ENCODE measurements at places on chromosomes 1 and 21.

- no peak for DNase-seq
Measured at GRCh38 chr1:175602026-175602585, 141.3 kb downstream of the TNR start.

DNA sequence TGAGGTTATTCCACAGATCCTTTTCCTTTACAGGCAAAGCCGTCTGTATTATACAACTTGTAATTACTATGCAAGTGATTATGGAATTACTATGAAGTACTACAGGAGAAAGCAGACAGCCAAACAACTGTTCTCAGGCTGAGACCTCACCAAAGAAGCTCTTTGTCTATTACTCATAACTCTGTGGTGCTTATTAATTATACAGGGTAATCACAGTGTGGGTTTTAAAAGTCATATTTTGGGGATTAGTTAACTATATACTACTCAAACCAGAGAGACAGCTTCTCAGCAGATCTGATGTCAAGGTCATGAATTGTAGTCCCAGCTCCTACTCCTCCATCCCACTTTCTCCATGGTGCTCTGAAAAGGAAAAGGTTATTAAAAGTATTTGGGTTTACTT is 49.6 kb downstream of the CTTNBP2NL start:
- no peak for DNase-seq

DNA sequence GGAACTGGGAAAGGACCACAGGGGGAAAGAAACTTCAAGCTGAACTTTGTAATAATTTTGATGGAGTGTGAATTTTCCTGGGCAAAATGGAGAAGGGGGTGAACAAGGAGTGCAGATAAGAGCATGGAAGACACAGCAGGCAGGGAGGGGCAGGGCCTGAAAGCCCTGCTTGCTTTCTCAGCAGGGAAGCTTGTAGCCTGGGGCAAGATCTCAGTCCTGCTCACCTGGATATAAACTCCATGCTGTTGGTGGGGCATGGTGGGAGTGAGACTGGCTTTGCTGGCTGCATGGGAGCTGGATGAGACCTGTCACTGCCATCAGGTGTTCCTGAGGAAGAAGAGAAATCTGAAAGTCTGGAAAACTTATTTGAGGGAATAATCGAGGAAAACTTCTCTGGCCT is 58.7 kb upstream of the RC3H1 start:
- no peak for DNase-seq

- no peak for DNase-seq
Measured at GRCh38 chr1:58528518-58528917, 18.0 kb downstream of the OMA1 start.

DNA sequence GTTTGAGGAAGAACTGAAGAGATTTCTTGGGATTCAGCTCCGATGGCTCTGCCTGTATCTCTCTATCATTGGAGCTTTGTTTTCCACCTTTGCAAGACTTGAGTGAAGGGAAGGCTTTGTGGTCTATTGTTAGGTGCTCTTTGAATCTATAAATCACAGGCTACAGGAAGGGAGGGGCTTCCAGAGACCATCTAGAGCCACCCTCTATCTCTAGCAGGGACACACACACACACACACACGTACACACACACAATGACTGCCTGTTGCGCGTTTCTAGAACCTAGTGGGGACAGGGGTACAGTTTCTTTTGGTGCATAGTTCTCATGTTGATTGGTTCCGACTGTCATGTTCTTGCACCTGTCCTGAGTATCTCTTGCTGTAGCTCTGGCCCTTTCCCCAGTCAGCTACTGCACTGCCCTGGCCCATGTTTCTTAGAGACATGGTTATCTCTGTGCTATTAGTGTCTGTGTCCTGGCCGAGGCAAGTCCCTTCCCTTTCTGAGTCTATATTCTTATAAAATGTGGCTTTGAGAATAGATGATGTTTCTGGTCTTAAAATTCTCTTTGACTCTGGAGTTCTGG is 60.7 kb downstream of the MAN1C1 start:
- no peak for DNase-seq

DNA sequence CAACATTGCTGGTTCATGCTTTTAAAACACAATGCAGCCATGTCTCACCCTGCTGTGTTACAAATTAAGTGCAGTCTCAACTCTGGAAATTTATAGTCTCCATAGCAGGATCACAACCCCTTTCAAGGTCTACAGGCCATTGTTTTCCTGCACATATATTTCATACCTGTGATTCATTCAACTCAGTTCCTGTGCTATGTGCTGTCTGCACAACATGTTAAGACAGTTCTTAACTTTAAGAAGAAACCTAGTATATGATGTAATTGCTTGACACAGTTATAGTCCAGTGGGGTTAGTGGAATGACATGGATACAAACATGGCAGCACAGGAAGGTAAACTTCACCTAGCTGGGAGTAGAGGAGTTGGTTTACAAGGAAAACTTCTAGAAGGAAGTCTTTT is 106.4 kb downstream of the IFI44 start:
- DNase-seq, result no peak

- no peak for DNase-seq
Measured at GRCh38 chr1:232557502-232558191, 72.3 kb downstream of the SIPA1L2 start.

DNA sequence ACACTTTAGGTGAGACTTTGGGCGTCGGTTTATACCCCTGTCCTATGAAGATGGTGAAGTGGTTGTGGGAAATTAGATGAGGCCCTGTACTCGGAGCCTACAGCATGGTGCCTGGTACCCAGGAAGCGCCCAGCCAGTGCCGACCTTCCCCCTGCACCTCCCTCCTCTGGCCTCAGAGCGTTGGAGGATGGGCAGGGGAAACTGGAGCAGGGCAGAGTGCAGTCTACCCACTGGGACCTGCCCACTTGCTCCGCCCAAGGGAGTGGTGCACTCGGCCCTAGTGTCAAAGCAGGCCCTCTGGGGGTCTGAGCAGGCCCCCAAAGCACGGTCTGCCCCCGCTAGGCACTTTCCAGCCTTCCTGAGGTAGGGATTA is 13.0 kb upstream of the TTC22 start:
- DNase-seq, result no peak

DNA sequence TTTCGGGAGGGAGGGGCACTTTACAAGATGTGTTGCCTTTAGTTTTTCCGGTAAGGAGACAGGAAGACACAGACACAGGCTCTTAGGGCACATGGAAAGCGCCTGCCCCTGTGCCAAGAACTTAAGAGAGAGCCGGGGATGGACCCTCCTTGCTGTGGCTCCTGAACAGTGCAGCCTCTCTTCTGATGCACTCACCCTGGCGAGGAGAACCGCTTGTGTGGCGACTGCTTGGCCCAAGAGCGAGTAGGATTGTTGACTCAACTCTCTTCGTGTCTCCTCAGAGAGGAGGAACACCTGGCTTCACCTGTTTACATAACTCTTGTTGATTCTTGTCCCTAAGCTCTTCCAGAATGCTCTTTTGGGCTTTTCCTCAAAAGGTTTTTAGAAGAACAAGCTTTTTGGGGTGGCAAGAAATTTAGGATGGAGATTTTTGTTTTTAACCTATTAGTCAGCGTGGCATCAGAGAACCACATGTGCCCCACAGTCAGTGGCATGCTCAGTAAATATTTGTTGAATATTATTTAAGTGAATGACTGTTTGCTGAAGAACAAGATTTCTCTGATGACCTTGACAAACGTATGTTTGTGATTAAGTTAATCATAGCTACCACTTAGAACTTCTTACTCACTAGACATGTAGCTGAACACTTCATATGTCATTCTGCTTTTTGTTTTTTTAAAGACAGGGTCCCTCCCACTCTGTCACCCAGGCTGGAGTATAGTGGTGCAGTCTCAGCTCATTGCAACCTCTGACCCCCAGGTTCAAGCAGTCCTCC is 60.6 kb downstream of the NFIA start:
- DNase-seq, result no peak

- no peak for DNase-seq
Measured at GRCh38 chr1:152380932-152381331, 21.1 kb upstream of the FLG2 start.

DNA sequence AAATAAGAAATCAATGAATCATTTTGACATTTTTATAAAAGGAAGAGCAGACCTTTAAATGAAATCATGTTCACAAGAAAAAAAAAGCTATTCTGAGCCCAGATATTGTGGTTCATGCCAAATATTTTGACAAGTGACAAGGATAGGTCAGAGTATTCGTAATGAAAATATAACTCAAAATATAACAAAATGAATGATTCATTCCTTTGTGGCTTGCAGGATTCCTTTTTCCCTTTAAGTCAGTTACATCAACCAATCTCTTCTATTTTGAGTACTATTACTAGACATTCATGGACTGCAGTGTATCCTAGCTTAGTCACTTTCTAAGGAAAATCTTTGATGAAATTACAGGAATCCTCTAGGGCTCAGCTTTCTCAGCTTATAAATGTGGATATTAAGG is 188.7 kb downstream of the COL11A1 start:
- no peak for DNase-seq

DNA sequence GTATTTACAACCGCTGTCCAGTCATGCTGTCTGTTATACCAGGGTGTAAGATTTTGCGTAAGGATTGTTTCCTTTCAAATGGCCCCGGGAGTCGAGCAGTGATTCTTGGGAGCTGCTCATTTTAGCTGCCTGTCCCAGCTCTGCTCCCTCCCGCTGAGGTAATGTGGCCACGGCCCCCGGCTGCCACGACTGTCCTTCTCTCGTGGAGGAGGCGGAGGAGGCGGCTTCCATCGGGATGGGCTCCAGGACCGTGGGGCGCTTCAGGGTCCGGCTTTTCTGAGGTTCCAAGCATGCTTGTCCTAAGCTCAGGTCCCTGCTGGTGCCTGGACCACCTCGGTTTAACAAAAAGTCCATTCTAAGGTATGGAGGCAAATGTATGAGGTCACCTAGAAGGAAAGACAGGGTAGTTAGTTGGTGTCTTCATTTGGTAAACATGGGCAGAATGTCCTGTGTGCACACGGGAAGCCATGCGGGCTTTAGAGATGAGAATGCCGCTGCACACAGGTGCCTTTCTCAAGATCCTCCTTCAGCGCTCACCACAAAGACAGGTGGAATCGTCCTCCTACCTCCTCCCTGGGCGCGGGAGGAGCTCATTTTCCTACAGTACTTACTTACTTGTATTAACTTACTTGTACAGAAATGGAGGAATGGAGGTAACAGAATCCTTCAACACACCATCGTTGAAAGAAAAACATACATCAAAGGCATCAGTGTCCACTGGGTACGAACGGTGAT is 145.9 kb downstream of the PCP4 start:
- DNase-seq, result no peak

GRCh38 chr1:245956225-245956624 is 550.9 kb downstream of the SMYD3 start:
- DNase-seq, result no peak

DNA sequence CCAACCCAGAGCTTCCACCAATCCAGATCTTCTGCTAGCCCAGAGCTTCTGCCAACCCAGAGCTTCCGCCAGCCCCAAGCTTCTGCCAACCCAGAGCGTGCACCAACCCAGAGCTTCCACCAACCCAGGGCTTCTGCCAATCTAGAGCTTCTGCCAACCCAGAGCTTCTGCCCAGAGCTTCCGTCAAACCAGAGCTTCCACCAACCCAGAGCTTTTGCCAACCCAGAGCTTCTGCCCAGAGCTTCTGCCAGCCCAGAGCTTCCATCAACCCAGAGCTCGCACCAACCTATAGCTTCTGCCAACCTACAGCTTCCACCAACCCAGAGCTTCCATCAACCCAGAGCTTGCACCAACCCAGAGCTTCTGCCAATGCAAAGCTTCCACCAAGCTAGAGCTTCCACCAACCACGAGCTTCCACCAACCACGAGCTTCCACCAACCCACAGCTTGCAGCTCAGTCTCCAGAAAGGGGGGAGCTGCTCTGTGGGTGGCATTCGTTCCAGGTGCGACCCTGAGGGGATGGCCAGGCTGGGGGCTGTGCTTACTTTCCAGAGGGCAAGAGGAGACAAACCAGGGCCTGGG is 23.8 kb downstream of the CRYAA start:
- no peak for DNase-seq

DNA sequence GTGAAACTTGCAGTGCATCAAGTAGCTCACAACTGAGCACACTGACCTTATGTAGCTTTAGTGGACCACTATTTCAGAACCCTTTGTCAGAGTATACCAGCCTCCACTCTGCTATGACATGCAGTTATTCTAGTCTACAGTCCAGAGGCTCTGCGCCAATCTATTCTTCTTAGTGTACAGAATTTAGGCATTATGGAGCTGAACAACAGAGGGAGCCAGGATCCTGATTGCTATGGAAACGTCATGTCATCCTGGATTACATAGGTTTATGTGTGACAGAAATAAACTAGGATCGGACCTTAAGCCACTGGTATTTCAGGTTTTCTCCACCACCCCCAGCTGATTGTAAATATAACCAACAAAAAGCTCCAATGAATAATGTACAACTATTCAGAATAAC is 48.1 kb upstream of the EEIG2 start:
- DNase-seq, result no peak

DNA sequence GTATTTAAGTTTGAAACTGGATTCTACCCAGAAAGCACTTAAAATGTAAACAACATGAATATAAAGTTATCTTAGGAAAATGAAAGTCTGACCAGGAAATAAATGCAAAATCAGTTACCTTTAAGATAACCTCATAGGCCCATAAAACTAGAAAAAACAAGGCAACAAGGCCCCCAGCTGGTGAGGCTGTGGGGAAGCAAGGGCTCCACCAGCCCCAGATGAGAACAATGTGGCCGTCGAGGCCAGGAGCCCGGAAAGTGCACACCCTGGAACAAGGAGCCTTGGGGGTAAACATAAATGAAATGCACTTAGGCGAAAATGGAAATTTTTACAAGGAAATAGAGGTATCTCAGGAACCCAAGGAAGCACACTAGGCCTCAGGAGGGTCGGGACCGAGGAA is 37.9 kb upstream of the BMP8B start:
- no peak for DNase-seq

GRCh38 chr1:53091841-53092645 is 30.0 kb downstream of the PODN start:
- no peak for DNase-seq

DNA sequence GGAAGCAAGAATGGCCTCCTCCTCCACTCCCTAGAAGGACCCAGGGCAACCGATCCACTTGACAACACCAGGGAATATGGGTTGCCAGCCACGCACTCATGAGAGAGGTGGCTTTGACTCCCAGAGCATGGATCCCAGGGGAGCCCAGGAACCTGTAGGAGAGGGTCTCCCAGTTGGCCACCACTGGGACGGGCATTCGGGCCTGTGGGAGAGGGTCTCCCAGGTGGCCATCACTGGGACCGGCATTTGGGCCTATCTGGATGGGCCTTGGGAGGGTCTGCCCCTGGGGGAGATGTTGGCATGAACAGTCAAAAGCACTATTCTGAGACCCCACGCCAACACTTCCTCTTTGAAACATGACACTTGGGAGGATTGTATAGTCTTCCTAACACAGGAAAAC is 565 bp downstream of the TFF1 start:
- DNase-seq, result no peak

GRCh38 chr1:59704716-59705115 is 110.0 kb upstream of the HOOK1 start:
- DNase-seq, result no peak

GRCh38 chr1:88736633-88737248 is 52.7 kb downstream of the PKN2 start:
- no peak for DNase-seq

DNA sequence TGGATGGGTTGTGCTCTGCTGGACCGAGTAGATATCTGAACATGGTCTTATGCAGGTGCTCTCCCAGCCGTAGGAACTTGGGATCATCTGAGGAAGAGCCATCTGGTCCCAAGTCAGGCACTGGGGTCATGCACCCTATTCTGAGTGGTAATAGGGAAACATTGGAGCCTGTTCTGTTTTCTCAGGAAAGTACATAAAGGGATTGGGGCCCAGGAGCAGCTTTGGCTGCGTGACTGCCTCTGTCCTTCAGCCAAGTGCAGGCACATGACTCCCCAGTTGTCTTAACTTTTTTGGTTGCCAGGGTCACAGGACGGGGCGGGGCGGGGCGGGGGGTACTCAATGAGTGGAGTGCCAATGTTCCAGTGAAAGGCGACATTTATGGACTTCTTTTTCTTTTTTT is 11.5 kb downstream of the PFKFB2 start:
- DNase-seq, result no peak
